ENCODE measurements at places on chromosomes 1 and 21. TPM values are rescaled to one million over a fixed set of nuclear protein-coding genes. Genes with fewer than 3 reads are reported as not detected.

DNA sequence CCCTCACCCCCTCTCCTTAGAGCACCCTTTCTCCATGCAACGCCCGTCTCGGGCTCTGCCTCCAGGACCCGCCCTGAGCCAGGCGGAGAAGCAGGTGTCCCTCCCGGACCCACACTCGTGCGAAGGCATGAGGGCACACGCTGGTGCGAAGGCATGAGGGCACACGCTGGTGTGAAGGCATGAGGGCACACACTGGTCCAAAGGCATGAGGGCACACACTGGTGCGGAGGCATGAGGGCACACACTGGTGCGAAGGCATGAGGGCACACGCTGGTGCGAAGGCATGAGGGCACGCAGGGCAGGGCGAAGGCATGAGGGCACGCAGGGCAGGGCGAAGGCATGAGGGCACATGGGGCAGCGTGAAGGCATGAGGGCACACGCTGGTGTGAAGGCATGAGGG, 5.8 kb upstream of the TMEM52 start:
- H3K4me1 ChIP-seq: no peaks in the 10 kb centered on the region
- no peak overlapping the region for H3K27ac ChIP-seq
- DNase-seq: no peak

- no peak overlapping the region for H3K27ac ChIP-seq
- H3K27me3 ChIP-seq: peaks cover 7% of the 10 kb centered on the region
- no peak for DNase-seq
- H3K4me1 ChIP-seq: peaks cover 7% of the 10 kb centered on the region
- no peaks in the 10 kb centered on the region for H3K36me3 ChIP-seq
These were observed 11.0 kb upstream of the HEYL start for GRCh38 chr1:39650431-39650830.

KIF26B gene
- total RNA-seq: 0.02 TPM

GPR3 gene
- total RNA-seq: 3.3 TPM

DNA sequence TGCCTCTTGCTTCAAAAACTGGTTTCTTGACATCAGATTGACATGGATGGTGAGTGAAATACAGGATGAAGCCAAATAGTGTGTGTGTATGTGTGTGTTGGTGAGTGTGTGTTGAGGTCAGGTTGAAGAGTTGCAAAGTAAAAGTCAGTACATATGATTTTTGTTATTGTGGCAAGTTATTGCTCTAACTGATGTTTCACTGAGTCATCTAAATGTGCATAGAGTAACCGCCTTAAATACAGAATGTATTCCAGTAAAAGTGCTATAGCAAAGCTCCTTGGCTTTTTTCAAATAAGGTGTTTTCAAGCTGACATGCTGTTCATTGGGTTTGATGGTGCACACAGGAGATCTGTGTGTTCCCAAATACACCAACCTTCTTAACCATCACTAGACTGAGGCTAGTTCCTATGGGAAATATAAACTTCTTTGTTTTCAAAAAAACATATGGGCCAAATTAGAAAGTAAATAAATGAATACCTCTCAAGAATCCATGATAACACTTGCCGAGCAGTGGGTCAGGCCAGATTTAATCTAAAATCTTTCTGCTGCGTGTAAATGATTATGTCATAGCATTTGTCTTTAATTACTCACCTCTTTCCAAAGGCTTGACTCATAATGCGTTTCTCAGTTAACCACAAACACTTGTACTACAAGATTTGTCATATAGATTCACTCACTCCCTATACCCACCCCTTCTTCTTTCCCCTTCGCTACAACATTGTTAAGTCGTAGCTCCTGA, 151.1 kb downstream of the LYPLAL1 start:
- H3K27me3 ChIP-seq: peaks cover 4% of the 10 kb centered on the region
- no peak overlapping the region for H3K27ac ChIP-seq
- no peaks in the 10 kb centered on the region for H3K36me3 ChIP-seq

DNA sequence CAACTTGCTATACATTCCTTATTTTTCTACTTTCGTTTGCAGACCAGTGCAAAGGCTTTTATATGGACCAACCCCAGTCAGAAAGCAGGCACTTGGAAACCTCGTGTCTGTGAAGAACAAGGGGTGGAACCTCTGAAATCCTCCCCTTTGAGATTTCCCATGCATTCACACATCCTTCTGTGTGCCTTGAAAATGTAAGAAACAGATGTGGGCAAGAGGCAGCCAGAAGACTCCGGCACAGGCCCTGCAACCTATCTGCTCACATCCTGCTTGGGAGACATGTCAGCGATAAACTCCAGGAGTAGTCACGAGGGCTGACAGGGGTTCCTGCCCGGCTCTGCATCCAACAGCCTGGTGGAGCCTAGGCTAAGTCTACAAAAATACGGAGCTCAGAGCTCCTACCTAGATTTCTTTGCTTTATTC, 42.5 kb downstream of the ETS2 start:
- no peak overlapping the region for H3K27ac ChIP-seq
- DNase-seq: peak; percentile 40
- H3K27me3 ChIP-seq: no peaks in the 10 kb centered on the region

- H3K36me3 ChIP-seq: no peaks in the 10 kb centered on the region
- H3K4me1 ChIP-seq: peaks cover under 1% of the 10 kb centered on the region
- DNase-seq: no peak
- H3K27me3 ChIP-seq: peaks cover 22% of the 10 kb centered on the region
- H3K27ac ChIP-seq: no peak overlapping the region
These were observed 17.6 kb upstream of the RCAN1 start for GRCh38 chr21:34632498-34632897.

GJB3 gene
- total RNA-seq: not detected
